Skin of body (tissue), 3 donors: ENCODE measurements at places on chromosomes 6 and 20.

GRCh38 chr6:52577022-52577777, at the start of gene TRAM2:
TRAM2 (minus strand) TSS chr6:52577060; CDS start chr6:52576915, 145 bp downstream.
- DNase-seq: peak; percentile 71

DNA sequence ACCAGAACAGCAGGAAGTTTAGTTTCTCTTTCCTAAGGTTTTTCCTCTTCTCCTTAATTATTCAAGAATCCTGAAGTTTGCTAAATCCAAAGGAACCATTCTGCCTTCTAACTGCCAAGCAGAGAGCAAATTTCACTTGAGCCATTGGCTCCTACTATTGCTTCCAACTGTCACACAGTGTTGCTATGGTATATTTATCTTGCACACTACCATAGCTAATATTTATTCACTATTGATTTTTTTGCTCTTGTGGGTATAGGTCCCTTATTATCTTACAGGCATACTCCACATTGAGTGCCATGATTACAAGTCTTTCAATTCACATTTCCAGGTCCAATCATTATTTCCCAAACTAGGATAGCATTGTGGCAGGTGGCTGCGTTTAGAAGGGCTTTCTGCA, 266.7 kb upstream of the FLRT3 start:
- DNase-seq: no peak

DNA sequence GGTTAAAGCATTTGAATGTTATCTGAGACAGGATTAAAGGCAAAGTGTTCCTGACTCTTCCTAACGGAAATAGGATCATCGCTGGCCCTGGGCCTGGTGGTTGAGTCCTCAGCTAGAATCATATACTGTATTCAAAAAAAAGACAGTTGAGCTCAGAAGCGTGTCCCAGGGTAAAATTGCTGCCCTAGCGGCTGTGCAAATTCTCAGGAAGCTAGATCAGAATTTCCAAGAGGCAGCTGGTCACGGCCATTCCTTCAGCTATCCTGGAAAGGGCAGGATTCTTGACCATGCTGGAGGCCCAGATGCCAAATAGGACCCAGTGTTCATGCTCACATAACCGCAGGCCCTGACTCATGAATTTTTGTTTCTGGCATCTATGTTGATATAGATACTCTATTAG, 67.4 kb downstream of the STMND1 start:
- no peak for DNase-seq

- no peak for DNase-seq
Measured at GRCh38 chr6:123812621-123813020, 9.0 kb downstream of the NKAIN2 start.

DNA sequence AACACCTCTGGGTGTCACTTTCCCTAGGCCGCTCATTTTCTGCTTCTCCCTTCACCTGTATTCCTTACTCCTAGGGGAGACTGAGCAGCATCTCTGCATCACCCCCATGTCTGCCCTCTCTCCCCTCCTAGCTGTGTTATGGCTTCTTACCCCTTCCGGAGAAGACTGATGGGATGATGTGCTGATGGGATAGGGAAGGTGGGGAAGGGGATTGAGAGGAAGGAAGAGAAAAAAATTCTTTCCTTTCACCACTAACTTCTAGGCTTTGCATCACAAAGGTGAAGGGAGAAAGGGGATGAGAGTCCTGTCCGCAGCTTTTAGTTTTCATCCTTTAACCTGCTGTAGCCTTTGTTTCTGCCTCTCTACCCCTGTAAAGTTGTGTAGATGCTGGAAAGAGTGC, 26.7 kb downstream of the AKAP7 start:
- DNase-seq: no peak
